ENCODE measurements at places on chromosomes 7 and 10. TPM values are rescaled to one million over a fixed set of nuclear protein-coding genes. Genes with fewer than 3 reads are reported as not detected.

PNPLA8 gene
- total RNA-seq: 19.3 TPM

PTPN20 gene
- 1.0 TPM for total RNA-seq

OR9A2 gene
- not detected for total RNA-seq

NPC1L1 gene
- total RNA-seq: not detected

MYL7 gene
- not detected for total RNA-seq

KNDC1 gene
- 0.51 TPM for total RNA-seq

HOXA9 gene
- 4.0 TPM for total RNA-seq

VWA2 gene
- not detected for total RNA-seq

IL6 gene
- 3.0 TPM for total RNA-seq

PRTFDC1 gene
- total RNA-seq: 9.6 TPM

SLC13A4 gene
- total RNA-seq: 1.2 TPM

ADAM8 gene
- 0.09 TPM for total RNA-seq

SPDYE1 gene
- total RNA-seq: not detected

FAM25C gene
- not detected for total RNA-seq

MMP21 gene
- not detected for total RNA-seq

TMEM243 gene
- 52.0 TPM for total RNA-seq

SPDYE11 gene
- total RNA-seq: not detected

ADCYAP1R1 gene
- total RNA-seq: not detected

SPDYE2 gene
- not detected for total RNA-seq

AS3MT gene
- total RNA-seq: 1.0 TPM

PVRIG gene
- not detected for total RNA-seq

HACD1 gene
- total RNA-seq: 27.5 TPM

GIMAP5 gene
- not detected for total RNA-seq

FGL2 gene
- total RNA-seq: 1.4 TPM

PRKG1 gene
- total RNA-seq: 15.3 TPM

GRID1 gene
- 0.34 TPM for total RNA-seq

SMARCD3 gene
- 58.6 TPM for total RNA-seq

MCU gene
- 38.0 TPM for total RNA-seq

TACC2 gene
- 8.4 TPM for total RNA-seq

SOSTDC1 gene
- not detected for total RNA-seq

PNLIPRP1 gene
- total RNA-seq: not detected

AGBL3 gene
- 0.58 TPM for total RNA-seq

HUS1 gene
- 6.2 TPM for total RNA-seq

AUTS2 gene
- 2.9 TPM for total RNA-seq

MYL10 gene
- not detected for total RNA-seq

BAIAP2L1 gene
- 1.3 TPM for total RNA-seq

GHITM gene
- 124 TPM for total RNA-seq

SEPHS1 gene
- 36.3 TPM for total RNA-seq

CCL26 gene
- not detected for total RNA-seq

SUN3 gene
- total RNA-seq: not detected

Data from pericardium fibroblast (primary cell).